Colonic mucosa (tissue), 4 donors: ENCODE measurements at places on chromosomes 4 and X. TPM values are rescaled to one million over a fixed set of nuclear protein-coding genes. Genes with fewer than 3 reads are reported as not detected.

Gene FAM9B
- not detected for total RNA-seq

Gene ASMT
- total RNA-seq: not detected

GRCh38 chr4:130636486-130636885 is 1540.5 kb downstream of the C4orf33 start:
- H3K4me3 ChIP-seq: no peak overlapping the region
- DNase-seq: no peak
- no peaks in the 10 kb centered on the region for H3K4me1 ChIP-seq
- no peak overlapping the region for H3K27ac ChIP-seq

GRCh38 chr4:161892951-161893350 is 270.8 kb downstream of the FSTL5 start:
- no peak for DNase-seq
- H3K4me3 ChIP-seq: no peak overlapping the region
- H3K4me1 ChIP-seq: no peaks in the 10 kb centered on the region
- no peak overlapping the region for H3K27ac ChIP-seq
- no peaks in the 10 kb centered on the region for H3K36me3 ChIP-seq

- no peak for DNase-seq
- H3K36me3 ChIP-seq: peaks cover 21% of the 10 kb centered on the region
- no peak overlapping the region for H3K4me3 ChIP-seq
- no peaks in the 10 kb centered on the region for H3K27me3 ChIP-seq
- H3K27ac ChIP-seq: no peak overlapping the region
- H3K4me1 ChIP-seq: no peaks in the 10 kb centered on the region
Observed at GRCh38 chr4:87117051-87117731, 103.2 kb downstream of the KLHL8 start.
